ENCODE measurements at places on chromosomes 1 and 21.
A peak's percentile ranks its signal among the peaks of the same experiment; 100 is the strongest.

GRCh38 chr1:153340356-153340755 lies 8.3 kb downstream of the PGLYRP4 start:
- DNase-seq: no peak

- DNase-seq: no peak
These were observed 270.9 kb downstream of the LMO4 start for GRCh38 chr1:87599569-87599968.

DNA sequence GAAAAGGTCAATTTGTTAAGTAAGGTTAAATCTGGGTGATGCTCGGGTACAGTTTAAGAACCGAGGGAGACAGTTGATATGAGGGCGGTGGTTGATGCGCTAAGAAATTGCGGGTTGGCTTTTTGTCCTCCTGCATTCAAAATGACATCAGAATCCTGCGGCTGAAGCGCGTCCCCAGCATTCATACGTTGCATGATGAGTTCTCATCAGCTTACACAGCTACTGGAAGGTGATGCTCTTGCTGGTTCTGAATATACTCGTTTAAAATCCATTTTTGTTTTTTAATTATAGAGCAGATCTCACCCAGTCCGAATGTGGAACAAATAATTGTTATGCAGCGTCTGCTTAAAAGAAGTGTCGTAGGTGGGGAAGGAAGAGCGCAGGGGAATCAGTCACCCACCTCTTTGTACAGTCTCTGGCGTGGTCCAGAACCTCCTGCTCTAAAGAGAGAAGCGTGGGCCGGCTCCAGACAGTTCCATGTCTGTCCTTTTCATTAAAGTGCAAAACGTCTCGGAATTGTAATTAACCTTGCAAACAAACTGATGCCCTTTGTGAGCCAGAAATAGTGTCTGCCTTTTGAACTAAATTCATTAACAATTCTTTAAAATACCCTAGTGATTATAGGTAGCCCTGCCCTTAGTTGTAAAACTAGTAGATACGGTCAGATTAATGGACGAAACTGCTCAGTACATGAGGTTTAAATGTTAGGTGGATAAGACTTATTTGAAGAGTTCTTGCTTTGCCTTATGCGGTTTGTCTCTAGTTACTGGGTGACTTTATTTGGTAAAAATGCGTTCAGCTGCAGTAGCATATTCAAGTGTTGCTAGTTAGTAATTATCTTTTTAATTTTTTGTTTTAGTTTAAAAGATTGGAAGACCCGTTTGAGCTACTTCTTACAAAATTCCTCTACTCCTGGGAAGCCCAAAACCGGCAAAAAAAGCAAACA lies 741 bp downstream of the RGS2 start:
- DNase-seq: no peak

DNA sequence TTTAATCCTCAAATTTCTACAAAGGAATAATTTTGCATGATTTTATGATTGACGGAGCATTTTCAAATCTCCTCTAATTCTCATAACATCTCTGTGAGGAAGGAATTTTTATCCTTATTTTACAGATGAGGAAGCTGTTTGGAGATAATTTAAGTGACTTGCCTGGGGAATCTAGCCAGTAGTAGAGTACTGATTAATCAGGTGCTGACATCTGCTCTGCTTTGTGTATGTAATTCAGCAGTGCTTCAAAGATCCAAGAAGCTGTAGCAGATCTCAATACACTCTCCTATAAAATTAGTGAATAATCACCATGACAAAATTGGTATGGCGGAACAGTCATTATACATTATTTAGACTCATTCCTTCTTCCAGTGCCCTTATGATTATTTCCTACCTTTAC lies 46.0 kb downstream of the DPH5 start:
- DNase-seq: no peak

DNA sequence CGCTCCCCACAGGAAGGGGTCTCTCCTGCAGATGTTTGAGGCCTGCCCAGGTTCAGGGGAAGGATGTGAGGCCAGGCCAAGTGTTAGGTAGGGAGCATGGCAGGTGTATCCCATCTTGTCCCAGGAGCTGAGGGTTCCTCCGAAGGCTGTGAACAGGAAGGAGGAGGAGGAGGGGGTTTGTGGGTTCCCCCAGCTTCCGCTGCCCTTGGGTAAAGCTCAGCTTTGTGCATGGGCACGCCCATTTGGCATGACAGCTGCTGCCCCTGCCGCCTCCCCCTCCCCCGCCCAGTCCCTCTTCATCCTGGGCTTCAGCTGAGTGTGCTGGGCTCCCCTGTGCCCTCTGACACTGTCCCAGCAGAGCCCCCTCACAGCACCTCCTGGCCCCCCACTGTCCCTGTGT lies 25.5 kb downstream of the TNFRSF8 start:
- no peak for DNase-seq

DNA sequence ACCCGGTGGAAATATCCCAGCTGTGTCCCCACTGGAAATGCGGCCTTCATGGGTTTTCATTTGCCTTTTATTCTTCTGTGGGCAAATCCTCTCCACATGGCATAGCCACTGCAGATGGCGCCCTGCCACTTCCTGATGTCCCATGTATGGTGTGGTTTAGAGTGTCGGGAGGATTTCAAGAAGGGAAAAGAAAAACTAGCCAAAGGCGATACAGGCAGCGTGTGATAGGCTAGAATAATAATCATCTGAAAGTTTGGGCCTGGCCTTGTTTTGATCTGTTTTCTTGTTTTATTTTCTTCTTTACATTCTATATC lies 123.6 kb downstream of the PEX14 start:
- DNase-seq: no peak

DNA sequence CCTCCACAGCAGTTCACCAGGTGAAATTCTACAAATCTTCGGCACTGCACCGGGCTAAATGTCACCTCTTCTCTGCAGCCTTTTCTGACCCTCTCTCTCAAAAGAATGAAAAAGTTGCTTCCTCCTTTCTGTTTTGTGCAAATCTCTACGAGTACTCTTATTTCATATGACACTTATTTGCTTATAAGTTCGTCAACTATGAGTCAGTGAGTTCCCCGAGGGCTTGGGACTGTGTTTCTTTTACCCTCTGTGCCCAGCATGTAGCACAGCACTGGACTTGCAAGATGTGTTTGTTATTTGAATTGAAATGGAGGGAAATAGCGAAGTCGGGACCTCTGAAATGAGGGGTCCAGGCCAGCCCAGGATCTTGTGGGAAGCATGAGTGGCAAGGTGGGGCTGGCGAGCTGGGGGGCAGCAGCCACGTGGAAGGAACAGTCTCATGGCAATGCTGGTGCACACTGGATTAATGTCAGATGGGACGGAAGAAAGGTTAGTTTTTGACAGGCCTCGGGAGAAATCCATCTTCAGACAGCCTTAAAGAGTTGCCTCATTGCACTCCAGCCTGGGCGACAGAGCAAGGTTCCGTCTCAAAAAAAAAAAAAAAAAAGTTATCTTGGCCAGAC lies 6.2 kb downstream of the SLC6A9 start:
- no peak for DNase-seq

GRCh38 chr1:218299416-218299815 lies 14.3 kb downstream of the RRP15 start:
- no peak for DNase-seq

- DNase-seq: peak; percentile 21
These were observed 5.7 kb downstream of the AHDC1 start for GRCh38 chr1:27598295-27598687.

- DNase-seq: no peak
These were observed 28.5 kb downstream of the MGST3 start for GRCh38 chr1:165659581-165659895.

DNA sequence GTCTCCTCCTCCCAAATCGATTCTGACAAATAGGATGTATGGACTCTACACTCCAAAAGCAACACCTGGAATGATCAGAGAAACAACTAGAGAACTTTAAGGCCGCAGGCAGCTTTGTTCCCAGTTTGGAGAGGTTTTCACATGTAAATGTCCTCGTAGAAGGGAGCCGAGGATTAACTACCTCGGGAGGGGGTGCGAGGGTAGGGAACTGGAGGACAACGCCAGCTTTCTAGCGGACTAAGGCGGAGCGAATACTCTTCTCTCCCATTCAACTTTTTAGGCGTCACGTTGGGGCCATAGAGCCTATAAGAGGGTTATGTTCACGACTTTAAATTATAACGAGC lies 1.2 kb downstream of the SCAF4 start:
- no peak for DNase-seq

DNA sequence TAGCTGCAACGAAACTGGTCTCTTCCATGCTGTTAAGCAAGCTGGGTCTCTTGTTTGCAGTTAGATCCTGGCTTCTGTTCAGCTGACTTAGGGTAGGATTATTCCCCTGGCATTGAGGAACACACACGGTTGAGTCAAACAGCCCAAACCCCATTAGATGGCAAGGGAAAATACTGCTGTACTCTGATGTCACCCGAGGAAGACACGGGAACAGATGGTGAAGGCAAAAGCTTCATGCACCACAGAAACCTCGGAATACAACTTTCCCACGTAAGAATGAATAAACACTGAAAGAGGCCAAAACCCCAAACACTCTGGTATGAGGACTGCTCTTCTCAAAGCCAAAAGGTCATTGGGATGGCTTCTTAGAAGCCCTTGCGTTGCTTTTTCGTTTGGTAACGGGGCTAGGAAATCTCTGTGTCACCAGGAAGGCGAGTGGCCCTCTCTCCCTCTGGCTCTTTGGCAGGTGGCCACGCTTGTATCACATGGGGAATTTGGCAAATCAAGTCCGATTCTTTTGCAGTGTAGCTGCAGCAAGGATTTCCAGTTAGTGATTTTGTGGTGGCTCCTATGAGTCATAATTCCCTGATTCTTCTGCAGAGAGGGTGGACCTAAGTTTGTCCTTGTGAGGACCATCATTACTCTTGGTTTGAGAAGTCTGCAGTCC lies 16.7 kb upstream of the LYST start:
- no peak for DNase-seq

DNA sequence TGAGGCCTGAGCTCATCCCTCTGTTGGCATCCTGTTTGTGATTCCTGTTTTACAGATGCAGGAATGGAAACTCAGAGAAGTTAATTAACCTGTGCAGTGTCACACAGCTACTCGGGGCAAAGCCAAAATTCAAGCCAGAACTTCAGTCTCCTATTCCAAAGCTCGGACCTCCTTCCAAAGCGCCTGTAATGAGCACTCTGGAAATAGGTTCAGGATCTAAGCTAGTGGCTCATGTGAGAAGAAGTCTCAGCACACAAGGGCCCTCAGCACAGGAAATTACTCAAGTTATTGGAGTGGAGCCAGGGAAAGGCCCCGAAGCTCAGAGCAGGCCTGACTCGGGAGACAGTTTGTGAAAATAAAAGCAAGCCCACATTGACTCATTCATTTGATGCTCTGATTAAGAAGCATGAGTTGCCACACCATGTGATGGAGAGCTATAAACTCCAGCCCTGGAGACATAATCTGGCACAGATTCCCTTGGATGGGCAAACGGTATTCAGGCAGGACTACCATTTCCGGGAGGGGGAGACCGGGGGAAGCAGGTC lies 50.6 kb upstream of the LYST start:
- no peak for DNase-seq

GRCh38 chr1:8930116-8930515 lies 15.6 kb upstream of the CA6 start:
- no peak for DNase-seq

DNA sequence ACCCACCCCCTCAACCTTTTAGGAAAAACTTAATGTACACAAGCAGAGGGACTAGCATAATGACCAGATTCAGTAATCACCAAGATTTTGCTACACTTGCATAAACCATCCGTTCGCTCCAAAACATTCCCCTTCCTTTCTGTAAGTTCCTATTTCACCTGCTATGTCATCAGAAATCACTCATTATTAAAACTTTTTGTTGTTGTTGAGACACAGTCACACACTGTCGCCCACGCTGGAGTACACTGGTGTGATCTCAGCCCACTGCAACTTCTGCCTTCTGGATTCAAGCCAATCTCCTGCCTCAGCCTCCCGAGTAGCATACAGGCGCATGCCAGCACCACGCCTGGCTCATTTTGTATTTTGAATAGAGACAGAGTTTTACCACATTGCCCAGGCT lies 3.4 kb downstream of the MRPL20 start:
- DNase-seq: no peak

DNA sequence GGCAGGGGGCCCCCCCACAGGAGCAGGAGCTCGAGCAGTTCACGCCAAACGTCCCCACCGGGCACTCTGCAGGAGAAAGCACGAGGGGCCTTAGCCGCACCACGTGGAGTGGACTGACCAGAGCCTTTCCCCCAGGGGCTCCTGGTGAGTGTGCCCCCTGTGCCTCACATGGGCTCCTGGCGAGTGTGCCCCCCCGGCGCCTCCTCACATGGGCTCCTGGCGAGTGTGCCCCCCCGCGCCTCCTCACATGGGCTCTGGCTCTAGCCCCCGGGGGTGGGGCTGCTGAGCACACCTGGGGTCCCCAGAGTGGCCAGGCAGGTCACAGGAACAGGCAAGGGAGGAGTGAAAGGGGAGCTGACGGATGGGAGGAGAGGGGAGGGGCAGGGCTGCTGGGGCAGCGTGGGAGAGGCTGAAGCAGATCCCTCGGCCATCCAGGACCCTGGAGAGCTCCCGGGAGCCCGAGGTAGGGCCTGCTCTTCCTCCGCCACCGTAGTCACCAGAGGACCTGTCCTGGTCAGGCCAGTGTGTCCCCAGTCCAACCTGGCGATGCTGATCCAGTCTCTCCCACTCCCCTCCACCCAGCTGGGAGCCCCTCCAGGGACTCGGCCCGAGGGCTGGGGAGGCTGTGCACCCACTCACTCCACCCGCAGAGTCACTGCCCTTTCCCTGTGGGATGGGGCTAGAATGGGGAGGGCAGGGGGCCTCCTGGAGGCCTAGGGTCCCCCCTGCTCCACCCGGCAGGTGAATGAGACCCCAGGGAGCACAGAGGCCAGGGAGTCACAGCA lies 47.6 kb downstream of the ARHGEF16 start:
- peak; percentile 49 for DNase-seq

- no peak for DNase-seq
These were observed 51.2 kb downstream of the EPHB2 start for GRCh38 chr1:22761821-22762220.

DNA sequence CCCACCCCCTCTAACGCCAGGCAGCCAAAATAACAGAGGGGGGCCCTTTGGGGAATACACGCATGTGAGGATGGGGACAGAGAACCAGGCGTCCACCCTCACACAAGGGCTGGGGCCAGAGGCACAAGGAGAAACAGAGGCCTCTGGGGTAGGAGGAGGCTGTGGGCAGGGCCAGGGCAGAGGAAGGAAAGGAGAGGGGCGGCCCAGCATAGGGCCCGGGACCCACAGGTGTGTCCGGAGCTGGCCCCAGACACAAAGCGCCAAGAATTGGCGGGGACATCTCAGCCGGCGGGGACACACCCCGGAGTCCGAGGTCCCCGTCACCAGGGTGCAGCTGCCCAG lies 6.7 kb downstream of the PLEKHG5 start:
- no peak for DNase-seq

GRCh38 chr1:235441159-235441685 lies 63.0 kb downstream of the B3GALNT2 start:
- no peak for DNase-seq

GRCh38 chr1:232686346-232686745 lies 56.4 kb upstream of the SIPA1L2 start:
- DNase-seq: no peak

GRCh38 chr1:86155807-86156565 lies 586 bp downstream of the COL24A1 start:
- DNase-seq: no peak

- no peak for DNase-seq
These were observed 28.6 kb downstream of the PTPRU start for GRCh38 chr1:29264773-29265389.

Data from hypothalamus (tissue), 51 donors.